ENCODE measurements at places on chromosomes 2 and 18. TPM values are rescaled to one million over a fixed set of nuclear protein-coding genes. Genes with fewer than 3 reads are reported as not detected.
A peak's percentile ranks its signal among the peaks of the same experiment; 100 is the strongest.

DNA sequence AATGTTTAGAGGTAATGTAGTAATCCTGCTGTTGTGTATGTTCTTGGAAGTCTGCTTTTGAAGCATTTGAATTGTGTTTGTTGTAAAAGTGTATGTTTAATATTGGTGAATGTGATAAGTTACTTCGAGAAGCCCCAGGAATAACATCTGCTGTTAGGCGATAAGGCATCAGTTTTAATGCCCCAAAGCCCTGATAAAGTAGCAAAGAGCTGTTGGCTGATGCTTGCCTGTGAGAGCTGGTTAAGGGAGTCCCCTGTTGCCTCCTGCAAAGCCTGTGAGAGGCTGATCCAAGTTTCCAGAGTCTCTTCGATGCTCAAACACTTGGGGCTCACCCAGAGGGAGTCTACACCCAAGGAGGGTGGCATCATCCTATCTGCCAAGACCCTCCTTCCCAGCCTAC lies 110.3 kb downstream of the RNF152 start:
- no peak for DNase-seq

GRCh38 chr2:134718023-134718816 lies 580 bp downstream of the TMEM163 start:
- DNase-seq, result peak; percentile 23

- peak; percentile 76 for DNase-seq
Observed at GRCh38 chr18:55322178-55322735, 265.7 kb downstream of the TCF4 start.

GRCh38 chr2:37648331-37649011 lies 23.0 kb downstream of the CDC42EP3 start:
- peak; percentile 41 for DNase-seq

GRCh38 chr2:65345631-65346030 lies 86.8 kb downstream of the SPRED2 start:
- DNase-seq, result no peak

GRCh38 chr2:237514474-237515130 lies 27.6 kb downstream of the MLPH start:
- DNase-seq, result no peak

DNA sequence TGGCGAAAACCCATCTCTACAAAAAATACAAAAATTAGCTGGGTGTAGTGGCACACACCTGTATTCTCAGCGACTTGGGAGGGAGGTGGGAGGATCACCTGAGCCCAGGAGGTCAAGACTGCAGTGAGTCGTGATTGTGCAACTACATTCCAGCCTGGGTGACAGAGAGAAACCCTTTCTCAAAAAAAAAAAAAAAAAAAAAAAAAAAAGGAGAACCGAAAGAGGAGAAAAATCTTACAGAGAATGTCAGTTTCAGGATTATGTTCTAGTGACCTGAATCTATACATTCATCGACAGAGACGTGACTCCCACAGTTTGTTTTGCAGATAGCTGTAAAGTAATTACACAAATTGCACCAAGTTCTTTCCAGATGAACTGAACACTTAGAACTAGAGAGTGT lies 187.8 kb downstream of the FTCDNL1 start:
- DNase-seq, result no peak

- peak; percentile 21 for DNase-seq
Observed at GRCh38 chr2:28716265-28716865, 35.3 kb upstream of the PPP1CB start.

GRCh38 chr18:32209685-32210445 lies 20.0 kb downstream of the MEP1B start:
- DNase-seq, result no peak

DNA sequence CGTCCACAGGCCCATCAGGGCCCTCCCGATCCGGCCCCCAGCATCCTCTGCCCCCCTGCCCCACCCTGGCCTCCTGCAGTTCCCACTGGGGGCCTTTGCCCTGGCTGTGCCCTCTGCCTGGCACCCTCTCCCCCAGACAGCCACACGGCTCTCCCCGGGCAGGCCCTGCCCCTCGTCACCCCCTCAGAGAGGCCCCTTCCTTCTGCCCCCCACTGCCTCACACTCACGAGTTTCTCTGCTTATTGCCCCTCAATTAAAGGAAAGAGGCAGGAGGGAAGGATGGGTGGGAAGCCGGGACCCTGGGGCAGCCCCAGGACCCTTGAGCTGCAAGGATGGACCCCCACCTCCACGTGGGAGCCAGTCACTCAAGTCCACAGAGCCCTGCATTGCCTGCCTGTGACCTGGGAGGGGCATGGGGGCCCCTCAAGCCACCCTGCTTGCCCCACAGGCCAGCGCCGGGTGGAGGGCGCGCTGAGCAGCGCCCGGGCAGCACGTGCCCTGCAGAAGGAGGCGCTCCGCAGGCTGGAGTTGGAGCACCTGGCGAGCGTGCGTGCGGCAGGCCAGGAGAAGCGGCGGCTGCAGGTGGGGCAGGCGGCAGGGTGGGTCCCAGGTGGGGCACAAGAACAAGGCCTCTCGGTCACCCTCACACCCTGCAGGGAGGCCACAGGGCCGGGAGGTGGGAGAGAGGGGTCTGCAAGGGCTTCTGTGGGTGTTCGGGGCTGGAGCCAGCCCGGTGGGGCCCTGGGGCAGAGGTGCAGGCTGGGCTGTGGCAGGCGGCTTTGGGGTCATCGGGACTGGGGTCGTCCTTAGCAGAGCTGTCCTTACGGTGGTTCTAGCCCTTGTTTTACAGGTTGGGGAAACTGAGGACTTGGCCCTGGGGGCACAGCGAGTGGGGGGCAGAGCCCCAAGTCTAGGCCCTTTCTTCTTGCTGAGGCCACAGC lies 30.5 kb upstream of the SNED1 start:
- no peak for DNase-seq

DNA sequence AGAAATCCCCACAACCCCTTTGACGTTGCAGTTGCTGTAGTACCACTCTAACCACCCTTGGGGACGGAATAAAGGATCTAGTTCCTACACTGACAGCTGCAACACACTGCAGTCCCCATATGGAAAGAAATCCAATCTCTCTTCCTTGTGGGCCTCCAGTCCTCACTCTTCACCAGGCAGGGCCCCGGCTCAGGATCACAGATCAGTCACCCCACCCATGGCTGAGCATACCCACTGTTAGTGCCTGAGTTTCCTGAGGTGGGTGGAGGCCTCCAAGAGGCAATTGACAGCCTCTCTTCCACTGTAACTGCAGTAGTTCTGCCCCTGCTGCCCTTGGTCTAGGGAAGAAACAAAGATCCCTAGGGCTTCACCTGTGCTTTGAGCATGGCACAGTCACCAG lies 670.0 kb upstream of the CDH2 start:
- no peak for DNase-seq

DNA sequence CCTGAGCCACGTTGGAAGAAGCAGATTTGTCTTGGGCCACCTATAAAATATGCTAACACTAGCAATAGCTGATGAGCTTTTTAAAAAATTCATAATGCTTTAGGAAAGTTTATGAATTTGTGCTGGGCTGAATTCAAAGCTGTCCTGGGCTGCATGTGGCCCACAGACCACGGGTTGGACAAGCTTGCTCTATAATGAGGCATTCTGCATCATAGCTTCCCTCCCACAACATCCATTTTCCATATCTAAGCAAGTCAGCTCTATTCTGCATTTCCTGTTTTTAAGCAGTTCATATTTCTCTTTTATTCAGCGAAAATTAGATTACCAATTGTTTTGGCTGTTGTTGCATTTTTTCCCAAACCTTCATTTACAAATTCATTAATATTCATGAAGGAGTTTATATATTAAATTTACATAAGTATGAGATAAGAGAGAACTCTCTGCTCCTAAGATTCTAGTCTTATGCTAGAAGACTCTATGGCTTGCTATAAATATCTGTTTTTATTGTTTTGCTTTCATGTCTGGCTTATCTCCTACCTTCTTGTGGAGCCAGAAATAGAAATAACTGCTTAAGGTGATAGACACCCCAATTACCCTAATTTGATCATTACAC lies 114.5 kb upstream of the HNRNPA3 start:
- no peak for DNase-seq

DNA sequence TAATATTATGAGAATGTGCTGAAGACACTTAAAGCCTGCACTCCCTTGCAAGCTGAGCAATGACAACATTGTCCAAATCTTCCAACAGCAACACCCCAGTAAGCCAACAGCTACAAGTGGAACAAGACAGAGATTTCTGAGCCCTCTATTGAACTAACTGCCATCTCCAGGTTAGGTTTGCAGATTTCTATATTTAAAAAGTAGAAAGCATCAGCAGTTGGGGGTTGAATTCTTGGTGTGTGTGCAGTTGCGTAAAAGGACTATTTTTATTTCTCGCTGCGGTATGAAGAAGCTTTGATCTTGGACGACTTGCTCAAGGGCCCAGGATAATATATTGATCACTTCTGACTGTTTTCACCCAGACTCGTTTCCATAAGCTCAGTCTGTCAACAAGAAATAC lies 106.2 kb upstream of the ZFP36L2 start:
- DNase-seq, result no peak

DNA sequence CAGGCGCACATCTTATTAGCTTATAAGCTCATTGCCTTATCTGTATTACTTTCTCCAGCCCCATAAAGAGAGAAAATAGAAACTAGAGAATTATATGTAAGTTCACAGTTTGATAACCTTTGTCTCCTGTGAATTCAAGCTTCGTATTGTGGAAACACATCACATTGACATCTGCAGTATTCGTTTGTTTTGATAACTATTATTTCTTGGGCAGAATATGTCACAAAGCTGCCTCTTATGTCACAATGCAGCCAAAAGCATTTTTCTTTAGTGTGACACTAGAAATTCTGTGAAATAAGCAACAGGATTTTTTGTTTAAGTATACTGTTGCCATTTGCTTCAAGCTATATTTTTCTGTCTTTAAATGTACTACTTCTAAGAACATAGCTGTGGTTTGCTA lies 221.5 kb downstream of the DOK6 start:
- no peak for DNase-seq

GRCh38 chr2:69298261-69298660 lies 88.8 kb downstream of the GFPT1 start:
- no peak for DNase-seq

Gene RFX8
- total RNA-seq, result not detected

Gene PRKAG3
- not detected for total RNA-seq

Gene COL4A4
- total RNA-seq, result 2.0 TPM

Gene CCDC150
- total RNA-seq, result 1.6 TPM

Gene SERPINB3
- not detected for total RNA-seq

Gene IL36A
- not detected for total RNA-seq

Gene RGPD4
- not detected for total RNA-seq

Gene COLEC11
- 1.2 TPM for total RNA-seq

Gene NOSTRIN
- 52.7 TPM for total RNA-seq

Gene KCNJ13
- total RNA-seq, result not detected

Gene STARD6
- not detected for total RNA-seq

Gene SAG
- total RNA-seq, result not detected

Gene TEKT4
- not detected for total RNA-seq

Data from left colon (tissue), 2 donors.